ENCODE measurements at places on chromosomes 11 and 22.

- DNase-seq = peak; percentile 53
Measured at GRCh38 chr11:59802639-59803176, 7.9 kb downstream of the MRPL16 start.

DNA sequence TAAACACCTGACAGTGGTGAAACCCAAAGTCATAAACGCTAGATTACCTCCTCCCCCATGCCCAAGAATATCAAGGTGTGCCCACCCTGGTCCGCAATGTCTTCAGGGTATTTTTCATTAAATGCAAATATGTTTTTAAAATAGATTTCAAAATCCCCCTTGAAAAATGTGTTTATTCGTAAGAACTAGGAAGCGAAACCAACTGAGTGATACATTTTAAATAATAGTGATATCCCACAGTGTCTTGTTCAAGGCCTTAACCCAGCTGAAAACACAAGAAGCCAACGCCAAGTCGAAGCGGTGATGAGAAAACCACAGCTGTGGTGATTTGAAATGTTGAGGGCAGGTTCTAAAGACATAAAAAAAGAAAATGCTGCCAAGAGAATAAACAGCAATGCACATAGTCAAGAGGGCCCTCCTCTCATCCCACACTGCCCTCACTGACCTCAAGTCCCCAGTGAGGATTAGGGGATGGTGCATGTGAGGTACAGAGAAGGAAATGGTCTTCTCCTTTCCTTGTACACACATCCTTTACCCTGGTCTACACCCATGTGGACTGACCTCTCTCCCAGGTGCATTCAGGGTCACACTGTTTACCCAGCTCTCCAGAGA, 25.5 kb downstream of the KCNJ1 start:
- no peak for DNase-seq

DNA sequence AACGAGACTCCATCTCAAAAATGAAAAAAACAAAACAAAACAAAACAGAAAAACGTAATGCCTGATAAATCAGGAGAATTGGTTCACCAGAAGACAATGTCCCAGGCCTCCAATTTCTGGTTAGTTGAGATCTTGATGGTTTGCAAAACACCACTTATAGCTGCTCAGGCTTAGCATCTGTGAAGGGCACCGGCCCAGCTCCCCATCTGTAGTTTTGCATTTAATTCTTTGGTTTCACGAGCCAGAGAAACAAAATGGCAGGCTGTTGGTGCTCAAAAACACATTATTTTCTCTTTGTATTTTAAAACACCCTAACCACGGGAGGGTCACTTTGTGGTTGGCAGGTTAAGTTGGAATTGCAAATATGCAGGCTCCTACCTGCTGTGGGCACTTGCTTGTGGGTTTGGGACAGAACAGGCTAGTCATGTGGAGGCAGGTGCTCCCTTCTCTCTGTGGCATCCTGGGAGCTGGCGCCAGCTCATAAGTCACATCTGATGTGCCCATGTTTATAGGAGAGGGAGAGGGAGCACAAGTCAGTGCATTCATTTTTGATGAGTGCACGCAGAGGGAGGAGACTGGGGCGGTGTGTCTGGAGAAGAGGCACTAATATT, 145.9 kb downstream of the CEP164 start:
- no peak for DNase-seq

DNA sequence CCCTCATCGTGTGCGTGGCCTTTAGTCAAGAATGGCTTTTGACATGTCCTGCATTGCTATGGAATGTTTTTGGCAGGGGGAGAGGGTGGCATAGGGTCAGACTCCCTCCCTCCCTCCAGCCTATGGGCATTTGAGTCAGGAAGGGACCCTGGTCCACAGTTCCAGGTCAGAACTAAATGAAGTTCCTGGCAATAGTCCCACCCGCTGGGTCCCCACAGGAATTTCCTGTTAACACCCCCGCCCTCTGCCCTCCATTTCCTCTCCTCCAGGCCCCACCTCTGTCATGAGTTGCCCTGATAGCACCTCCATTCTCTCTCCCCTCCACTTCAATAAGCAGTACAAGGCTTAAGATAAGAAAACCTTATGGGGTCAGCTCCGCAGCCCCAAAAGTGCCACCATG, 40.8 kb upstream of the LMO2 start:
- no peak for DNase-seq

DNA sequence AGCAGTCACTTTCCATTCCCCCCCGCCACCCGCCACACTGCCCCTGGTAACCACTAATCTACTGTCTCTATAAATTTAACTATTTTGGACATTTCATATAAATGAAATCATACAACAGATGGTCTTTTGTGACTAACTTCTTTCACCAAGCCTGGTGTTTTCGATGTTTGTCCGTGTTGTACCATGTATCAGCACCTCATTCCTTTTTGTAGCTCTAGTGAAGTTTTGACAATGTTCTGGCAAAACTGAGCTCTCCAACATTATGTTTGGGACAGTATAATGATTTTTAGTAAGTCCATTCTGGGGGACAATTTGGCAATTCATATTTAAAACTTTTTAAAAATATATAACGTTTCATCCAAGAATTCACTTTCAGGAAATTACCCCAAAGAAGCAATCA, 45.6 kb upstream of the ARHGAP42 start:
- DNase-seq = no peak

GRCh38 chr22:50320116-50320515, 6.7 kb downstream of the DENND6B start:
- DNase-seq = no peak

- DNase-seq = peak; percentile 74
Measured at GRCh38 chr11:65427691-65428577, 5.3 kb downstream of the NEAT1 start.

DNA sequence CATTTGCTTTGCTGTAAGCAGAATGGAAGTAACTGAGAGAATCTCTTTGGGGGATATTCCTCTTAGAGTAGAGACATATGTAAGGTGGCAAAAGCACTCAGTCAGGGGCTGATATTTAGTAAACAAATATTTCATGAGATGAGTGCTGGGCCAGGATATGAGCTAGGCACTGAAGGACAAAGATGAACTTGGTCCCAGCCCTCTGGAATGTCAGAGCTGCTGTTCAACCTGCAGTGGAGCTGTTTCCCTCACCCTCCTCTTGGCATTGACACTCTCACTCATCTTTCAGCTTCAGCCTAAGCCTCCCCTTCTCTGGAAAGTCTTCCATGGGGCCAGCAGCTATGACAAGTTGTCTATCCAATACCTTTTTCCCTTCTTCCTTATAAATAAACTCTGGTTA, 22.2 kb downstream of the RASSF10 start:
- no peak for DNase-seq

DNA sequence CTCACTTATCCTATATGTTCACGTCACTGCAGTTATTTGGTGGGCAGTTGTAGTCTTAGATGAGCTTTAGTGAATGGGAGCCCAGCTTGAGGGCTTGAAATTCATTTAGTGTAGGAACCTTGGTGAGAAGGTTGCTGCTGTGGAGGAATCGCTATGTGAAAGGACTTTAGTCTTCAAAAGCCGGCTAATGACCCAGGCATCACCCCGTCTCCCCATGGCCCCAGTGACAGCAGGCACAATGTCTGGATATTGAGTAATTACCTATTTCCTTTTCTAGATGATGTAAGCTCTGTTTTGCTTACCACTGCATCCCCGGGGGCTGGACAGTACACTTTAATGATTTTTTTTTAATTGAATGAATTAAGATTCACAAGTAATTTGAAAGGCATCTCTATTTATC, 283.2 kb downstream of the ST3GAL4 start:
- no peak for DNase-seq

DNA sequence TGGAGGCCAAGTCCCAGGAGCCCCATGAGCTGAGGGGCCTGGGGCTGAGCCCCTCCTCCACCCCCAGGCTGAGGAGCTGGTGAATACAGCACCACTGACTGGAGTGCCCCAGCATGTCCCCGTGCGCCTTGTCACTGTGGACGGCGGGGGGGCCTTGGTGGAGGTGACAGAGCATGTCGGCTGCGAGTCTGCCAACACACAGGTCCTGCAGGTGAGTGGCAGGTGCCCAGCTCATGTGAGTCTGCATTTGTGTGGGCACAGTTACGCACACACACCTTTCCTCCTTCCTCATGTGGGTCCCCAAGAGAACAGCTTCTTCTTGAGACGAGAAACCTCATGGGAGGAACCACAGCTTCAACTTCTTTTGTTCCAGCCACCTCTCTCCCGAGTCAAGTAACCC, 7.7 kb downstream of the TMEM132A start:
- DNase-seq = no peak

GRCh38 chr11:58927393-58928106, 11.7 kb upstream of the GLYATL1 start:
- peak; percentile 45 for DNase-seq

GRCh38 chr11:85089654-85090053, 537.5 kb downstream of the DLG2 start:
- no peak for DNase-seq

- DNase-seq = no peak
Measured at GRCh38 chr11:79098146-79098545, 342.7 kb downstream of the TENM4 start.

- DNase-seq = no peak
Measured at GRCh38 chr11:26578998-26579661, 7.1 kb upstream of the MUC15 start.

- no peak for DNase-seq
Measured at GRCh38 chr22:48068323-48068885, 1306.0 kb downstream of the TBC1D22A start.

DNA sequence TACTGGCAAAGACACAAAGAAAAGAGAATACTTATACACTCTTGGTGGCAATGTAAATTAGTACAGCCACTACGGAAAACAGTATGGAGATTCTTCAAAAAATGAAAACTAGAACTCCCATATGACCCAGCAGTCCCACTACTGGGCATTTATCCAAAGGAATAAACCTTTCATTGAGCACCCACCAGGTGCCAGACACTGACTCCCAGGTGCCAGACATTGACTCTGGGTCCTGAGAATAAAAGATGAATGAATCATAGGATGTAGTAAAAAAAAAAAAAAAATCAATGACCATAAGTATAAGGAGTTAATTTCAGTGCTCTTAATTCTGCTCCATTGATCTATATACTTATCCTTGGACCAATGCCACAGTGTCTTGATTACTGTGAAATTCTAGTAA, 28.2 kb downstream of the HEPHL1 start:
- no peak for DNase-seq

- no peak for DNase-seq
Measured at GRCh38 chr11:18203723-18204122, 31.1 kb downstream of the MRGPRX4 start.

DNA sequence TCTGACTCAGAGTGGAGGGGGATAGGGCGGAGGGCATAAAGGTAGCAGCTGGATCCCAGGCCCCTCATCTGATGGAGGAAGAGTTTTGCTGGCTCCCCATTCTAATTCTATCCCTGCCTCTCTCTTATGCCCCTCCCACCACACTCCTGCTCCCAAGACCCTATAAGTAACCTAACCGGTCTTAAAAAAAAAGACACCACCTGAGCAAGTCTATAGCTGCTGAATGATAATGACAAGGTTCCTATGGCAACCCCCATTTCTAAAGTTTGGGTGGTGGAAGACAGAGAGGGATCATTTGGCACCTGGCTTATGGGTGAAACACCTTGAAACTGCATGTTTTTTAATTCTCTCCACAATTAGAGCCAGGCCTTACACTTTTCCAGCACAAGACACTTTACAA, 69.6 kb downstream of the LARGE1 start:
- DNase-seq = no peak

DNA sequence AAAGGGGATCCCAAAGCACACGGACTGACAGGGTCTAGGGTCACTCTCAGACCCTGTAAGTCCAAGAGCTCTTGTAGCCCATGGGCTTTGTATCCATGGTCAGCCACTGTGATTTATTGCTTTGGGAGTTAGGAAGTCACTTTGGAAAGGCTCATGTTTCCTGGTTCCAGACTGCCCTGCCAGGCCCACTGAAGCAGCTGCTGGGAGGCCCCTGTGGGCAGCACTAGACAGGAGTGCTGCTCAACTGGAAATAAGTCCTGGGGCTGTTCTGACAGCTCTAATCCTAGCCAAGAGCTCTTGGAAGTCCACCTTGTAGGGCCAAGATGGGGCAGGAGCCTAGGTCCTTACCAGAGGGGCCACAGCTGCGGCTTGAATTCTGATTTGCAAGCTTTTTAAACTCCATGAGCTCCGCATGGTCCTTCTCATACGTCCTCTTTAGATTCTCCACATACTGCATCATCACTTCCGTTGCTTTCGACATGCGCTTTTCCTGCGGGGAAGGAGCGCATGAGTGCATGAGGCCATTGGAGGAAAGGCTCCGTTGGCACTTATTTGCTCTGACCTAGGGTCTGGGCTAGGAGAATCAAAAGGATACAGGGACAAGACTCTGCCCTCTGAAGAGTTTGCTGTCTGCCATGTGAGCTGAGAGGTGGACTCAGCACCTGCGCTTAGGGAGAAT, 32.2 kb upstream of the LYVE1 start:
- DNase-seq = no peak

- DNase-seq = no peak
Measured at GRCh38 chr11:106503901-106504300, 426.4 kb downstream of the AASDHPPT start.

GRCh38 chr11:128532016-128532571, 55.3 kb downstream of the ETS1 start:
- DNase-seq = no peak

- DNase-seq = no peak
Measured at GRCh38 chr11:117960406-117960805, 25.8 kb upstream of the IL10RA start.

DNA sequence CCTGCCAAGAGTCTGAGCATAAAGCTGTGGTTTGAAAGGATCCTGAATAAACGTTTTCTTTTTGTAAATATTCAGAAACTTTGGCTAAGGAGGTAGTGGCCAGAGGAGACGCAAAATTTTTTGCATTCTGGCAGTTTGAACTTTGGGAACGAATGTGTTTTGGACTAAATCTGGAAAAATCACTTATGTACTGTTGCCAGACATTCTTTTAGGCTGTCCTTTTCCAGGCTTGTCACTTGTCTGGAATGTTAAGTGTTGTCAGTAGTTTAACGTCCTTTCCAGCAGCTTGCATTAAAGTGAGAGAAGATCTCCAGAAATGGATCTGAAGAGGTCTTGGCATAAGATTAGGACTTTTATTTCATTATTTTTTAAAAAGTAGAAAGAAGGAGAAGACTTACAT, 18.5 kb downstream of the SPECC1L start:
- DNase-seq = no peak

DNA sequence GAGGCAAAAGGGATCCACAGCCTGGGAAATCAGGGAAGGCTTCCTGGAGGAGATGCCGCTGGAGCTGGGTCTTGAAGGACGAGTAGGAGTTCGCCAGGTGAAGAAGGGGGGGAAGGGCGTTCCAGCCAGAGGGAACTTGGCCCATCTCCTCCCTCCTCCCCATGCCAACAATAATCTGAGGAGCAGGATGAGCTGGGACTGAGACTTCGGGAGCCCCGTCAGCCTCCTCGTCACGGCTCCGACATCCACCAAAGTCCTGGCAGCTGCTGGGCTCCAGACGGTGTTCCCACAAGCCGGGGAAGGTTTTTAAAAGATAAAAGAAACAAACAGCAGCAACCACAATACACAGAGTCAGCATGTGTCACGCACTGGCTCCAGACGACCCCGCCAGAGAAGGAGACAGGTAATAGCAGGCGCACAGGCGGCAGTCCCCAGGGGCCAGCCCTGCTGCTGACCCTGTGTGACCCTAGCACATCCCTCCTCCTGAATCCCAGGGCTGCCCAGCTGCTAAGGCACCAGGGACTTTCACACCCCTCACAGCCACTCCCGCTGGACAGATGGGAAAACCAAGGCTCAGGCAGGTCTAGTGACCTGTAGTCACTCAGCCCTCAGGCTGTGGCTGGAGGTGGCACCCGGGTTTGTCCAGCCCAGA, 37.3 kb downstream of the NUP50 start:
- DNase-seq = no peak
